ENCODE measurements at places on chromosomes 6 and 20.

DNA sequence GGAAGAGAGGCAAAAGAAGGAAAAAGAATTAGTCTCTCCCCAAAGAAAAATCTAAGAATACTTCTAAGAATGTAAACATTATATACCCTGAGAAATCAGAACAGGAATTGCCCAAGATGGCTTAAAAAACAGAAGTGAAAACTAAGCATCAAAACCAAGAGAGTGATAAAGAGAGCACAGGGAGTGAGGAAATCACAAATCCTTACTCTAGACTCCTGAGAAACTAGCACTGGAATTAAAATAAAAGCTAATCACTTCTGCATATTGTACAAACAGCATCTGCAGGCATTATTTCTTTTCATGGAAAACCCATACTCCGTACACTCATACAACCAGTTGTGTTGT lies 285.7 kb downstream of the BTBD9 start:
- DNase-seq, result no peak

DNA sequence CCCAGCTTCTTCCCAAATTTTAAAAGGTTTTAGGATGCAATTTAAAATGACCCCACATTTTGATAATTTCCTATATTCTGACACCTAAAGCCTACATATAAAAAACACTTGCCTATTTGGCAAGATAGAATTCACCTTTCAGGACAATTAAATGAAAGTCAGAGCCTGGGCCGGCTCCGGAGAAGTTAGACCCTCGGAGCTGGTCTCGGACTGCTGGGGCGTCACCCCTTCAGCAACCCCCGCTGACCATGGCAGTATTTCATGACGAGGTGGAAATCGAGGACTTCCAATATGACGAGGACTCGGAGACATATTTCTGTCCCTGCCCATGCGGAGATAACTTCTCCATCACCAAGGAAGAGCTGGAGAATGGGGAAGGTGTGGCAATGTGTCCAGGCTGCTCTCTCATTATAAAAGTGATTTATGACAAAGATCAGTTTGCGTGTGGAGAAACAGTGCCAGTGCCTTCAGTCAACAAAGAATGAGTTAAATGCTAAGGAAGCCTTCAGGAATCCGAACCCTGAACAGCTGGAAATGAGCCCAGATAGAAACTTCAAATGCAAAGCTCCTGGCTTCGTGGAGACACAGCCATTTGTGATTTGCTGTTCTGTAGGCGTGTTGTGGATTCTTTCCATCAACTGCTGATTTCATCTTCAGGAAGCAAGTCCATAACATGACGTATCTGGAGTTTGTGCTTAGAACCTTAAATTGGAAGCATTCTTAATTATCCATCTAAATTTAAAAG lies 16.0 kb downstream of the TCFL5 start:
- no peak for DNase-seq

GRCh38 chr6:73325656-73326055 lies 28.4 kb downstream of the DPPA5 start:
- no peak for DNase-seq

DNA sequence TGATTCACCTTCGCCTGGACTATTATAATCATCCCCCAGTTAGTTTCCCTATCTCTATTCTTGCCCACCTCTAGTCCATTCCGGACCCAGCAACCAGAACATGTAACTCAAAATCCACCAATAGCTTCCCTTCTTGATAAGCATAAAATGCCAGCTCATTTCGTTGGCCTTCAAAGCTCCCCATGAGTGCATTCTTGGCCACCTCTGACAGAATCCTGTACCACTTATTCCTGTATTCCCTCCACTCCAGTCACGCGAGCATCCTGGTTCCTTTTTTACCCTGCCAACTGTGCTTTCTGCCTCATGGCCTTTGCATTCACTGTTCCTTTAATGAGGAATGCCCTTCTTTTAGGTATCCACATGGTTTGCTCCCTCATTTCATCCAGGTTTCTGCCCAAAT lies 36.7 kb downstream of the CYP24A1 start:
- no peak for DNase-seq

GRCh38 chr6:160421854-160422253 lies 73.7 kb downstream of the SLC22A3 start:
- no peak for DNase-seq

- no peak for DNase-seq
Measured at GRCh38 chr6:137332637-137333280, 113.6 kb upstream of the IFNGR1 start.

DNA sequence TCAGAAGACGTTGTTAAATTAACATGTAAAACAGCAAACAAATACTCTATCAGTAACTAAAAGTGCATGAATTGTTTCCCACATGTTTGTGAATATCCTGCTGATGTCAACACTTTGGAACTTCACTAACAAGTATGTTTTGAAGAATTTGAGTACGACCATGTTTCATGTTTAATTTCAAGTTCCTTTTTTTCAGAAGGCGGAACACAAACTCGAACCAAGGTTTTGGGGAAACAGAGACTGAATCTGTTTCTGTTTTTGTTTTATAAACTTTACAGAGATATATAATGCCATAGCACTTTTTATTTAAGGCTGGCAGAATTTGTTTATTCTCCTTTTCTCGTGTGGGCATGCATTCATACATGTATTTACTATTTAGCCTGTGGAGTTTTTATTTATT lies 509.3 kb upstream of the CITED2 start:
- DNase-seq, result no peak

DNA sequence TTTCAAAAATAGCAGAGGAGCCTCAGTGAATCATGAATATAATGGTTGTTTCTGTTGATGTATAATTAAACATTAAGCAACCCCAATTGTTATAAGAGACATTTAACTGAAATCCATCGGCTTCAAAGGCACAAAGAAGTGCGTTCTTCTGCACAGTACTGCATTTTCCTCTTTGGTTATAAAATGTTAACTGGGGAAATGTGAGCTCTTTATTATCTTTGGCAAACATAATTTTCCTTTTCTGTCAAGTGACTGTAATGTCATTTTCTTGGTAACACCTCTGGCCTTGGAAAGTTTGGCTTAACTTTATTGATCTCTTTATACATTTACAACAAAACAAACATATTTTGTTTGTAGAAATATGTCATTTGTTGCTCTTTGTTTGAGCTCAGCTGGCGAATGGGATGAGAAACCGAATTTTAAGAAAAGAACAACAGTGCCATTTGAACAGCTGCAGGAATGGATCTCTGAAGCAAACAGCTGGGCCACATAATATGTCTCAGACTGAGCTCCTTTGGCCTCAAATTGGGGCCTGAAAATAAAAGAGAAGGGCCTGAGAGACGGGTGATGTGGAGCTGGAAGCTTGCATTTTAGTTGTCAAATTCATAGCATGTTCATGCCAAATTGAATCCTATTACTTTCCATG lies 427.0 kb upstream of the SPTLC3 start:
- DNase-seq, result no peak

DNA sequence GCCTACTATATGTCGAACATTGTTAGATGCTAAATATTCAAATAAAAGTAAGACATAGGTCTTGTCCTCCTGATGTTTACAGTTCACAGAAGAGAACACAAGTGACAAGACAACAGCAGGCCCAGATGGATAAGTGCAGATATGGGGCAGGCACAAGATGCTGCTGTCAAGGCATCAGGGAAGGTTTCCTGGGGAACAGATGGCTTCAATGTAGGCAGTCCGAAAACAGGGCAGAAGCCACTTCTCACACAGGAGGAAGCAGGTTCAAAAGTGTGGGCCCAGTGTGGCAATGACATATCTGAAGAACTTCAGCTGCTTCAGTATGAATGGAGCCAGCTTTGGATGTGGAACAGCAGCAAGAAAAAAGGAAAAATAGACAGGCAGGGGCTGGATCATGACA lies 32.5 kb downstream of the HLA-DPB1 start:
- no peak for DNase-seq

- DNase-seq, result no peak
Measured at GRCh38 chr20:40186826-40187225, 502.2 kb downstream of the MAFB start.

DNA sequence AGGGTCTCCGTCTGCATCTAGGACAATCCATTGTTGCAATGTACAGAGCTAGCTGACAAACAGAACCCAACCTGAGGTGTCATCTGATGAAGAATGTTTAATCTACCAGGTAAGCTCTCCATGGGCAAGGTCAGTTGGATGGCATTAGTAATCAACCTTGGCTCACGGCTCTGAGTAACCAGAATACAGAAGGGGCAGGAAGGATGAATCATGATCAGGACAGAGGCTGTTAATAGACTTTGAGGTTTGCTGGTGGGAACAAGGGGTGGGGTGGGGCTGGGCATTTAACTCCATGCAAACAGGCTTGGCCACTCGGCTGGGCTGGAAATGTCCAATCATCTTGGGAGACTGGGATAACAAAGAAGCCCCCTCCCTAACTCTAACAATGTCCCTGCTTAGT lies 77.1 kb upstream of the MRPS10 start:
- DNase-seq, result no peak

DNA sequence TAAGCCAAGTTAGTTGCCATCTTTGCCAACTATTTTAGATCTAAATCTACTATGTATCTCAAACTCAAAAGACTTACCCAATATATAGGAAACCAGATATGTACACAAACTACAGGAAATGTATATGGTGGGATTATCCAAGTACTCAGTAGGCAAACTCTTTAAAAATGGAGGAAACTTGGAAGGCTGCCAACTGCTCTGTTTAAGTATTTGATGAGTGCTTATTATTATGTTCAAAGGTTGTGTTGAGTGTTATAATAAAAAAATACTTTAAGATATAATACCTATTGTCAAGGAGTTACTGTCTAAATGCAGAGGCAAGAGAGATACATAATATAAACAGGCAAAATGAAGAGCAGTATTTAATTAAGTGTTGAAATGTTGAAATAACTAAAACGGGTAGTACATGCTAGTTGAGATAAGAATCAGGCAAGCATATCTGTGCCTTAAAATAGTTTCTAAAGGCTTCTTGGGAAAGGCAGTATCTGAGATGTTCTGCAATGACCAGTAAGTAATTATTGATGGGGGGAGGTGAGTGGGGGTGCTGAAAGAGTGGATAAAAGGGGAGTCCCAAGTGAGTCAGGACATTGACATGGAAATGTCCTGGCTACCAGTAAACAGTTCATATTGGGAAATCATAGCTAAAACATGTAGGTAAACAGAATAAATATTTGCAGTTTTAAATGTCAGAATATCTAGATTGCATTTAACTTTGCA lies 6.5 kb upstream of the DST start:
- no peak for DNase-seq

GRCh38 chr20:62485062-62485700 lies 9.4 kb upstream of the GATA5 start:
- DNase-seq, result no peak

DNA sequence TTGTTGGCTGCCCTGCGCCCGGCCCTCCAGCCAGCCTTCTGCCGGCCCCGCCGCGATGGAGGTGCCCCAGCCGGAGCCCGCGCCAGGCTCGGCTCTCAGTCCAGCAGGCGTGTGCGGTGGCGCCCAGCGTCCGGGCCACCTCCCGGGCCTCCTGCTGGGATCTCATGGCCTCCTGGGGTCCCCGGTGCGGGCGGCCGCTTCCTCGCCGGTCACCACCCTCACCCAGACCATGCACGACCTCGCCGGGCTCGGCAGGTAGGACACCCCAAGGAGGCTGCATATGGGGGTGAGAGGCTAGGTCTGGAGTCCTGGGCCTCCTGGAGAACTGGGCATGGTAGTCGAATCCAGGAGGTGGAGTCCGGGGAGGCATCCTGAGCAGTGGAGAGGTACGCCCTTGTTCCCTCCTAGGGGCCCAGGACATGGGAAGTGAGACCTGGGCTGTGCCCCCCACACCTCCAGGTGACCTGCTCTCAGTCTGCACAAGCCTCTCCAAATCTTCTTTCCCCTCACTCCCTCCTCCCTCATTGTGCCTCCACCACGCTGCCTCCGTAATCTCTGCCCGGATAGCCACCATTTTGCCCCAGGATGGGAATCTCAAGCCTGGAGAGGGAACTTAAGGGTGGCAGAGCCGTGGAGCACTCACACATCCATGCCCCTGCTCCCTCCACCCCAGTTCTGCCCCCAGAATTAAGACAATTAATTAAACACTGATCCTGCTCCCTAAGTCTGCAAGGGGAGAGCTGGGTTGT lies 541 bp downstream of the CDC25B start:
- DNase-seq, result no peak

GRCh38 chr20:57814529-57814928 lies 104.7 kb upstream of the PMEPA1 start:
- DNase-seq, result no peak

DNA sequence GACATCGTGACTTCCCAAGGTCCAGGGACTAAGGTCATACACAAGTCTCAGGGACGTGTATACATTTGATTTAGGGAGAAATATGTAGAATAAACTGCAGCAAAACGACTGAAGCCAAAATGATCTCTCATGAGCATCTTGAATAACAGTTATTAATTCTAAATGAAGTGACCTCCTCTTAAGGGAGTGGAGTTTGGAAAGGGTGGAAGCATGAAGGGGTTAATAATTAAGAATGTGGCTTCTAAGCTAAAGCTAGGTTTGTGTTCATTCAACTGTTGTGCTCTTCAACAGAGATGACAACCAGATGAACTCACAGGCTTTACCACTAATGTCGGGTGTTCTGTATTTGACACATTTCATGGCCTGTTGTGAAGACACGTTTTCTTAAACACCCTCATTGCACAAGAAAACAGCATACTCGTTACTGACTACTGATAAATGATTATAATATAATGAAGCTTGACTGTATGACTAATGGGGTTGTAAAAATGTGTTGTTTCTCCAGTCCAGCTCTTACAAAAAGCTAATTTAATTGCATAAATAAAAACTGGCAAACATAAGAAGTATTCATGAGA lies 1.5 kb downstream of the PPP1R14C start:
- no peak for DNase-seq

- DNase-seq, result peak; percentile 14
Measured at GRCh38 chr6:29627755-29628418, 5.1 kb downstream of the GABBR1 start.

- no peak for DNase-seq
Measured at GRCh38 chr6:87336367-87336766, 7.3 kb upstream of the GJB7 start.

DNA sequence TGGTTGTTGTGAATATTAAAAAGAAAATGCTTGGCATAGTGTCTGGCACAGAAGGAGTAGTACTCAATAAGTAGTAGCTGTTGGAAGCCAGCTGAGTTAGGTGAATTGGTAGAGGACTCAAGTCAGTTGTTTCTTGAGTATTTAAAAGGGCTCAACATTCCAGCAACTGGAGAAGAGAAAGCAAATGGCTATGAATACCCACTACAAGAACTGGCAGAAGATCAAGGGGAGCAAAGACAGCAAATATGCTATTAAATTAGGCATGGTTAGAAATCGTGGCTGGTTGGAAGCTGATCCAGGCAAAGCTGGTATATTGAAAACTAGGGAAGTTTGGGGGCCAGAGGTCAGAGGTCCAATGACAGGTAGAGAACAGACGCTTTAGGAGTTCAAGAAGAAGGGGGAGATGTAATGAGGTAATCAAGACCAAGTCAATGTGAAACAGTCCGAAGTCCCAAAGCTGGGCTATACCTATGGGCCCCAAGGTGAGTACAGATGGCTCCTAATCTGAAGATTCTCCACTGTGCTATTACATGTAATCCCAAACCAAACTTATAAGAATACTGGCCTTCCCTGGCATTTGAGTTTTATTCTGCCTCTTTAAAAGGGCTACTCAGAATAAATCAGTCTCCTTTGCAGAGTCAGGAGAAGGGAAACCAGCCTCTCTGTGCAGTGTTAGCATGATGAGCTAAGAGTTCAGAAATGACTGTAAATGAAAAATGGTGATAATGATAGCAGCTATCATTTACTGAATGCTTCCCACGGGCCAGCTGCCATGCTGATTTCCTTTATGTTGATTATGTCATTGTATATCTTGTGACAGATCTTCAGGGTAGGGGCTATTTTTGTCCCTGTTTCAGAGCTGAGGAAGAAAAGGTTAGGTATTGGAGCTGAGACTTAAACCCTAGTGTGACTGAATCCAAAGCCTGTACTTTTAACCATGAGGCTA lies 122.3 kb downstream of the ANKS1A start:
- no peak for DNase-seq

- no peak for DNase-seq
Measured at GRCh38 chr20:40578961-40579360, 110.1 kb downstream of the MAFB start.
